ENCODE measurements at places on chromosomes 3 and 15.
A peak's percentile ranks its signal among the peaks of the same experiment; 100 is the strongest.

GRCh38 chr15:73585871-73586654 lies 47.1 kb downstream of the NPTN start:
- DNase-seq: no peak

DNA sequence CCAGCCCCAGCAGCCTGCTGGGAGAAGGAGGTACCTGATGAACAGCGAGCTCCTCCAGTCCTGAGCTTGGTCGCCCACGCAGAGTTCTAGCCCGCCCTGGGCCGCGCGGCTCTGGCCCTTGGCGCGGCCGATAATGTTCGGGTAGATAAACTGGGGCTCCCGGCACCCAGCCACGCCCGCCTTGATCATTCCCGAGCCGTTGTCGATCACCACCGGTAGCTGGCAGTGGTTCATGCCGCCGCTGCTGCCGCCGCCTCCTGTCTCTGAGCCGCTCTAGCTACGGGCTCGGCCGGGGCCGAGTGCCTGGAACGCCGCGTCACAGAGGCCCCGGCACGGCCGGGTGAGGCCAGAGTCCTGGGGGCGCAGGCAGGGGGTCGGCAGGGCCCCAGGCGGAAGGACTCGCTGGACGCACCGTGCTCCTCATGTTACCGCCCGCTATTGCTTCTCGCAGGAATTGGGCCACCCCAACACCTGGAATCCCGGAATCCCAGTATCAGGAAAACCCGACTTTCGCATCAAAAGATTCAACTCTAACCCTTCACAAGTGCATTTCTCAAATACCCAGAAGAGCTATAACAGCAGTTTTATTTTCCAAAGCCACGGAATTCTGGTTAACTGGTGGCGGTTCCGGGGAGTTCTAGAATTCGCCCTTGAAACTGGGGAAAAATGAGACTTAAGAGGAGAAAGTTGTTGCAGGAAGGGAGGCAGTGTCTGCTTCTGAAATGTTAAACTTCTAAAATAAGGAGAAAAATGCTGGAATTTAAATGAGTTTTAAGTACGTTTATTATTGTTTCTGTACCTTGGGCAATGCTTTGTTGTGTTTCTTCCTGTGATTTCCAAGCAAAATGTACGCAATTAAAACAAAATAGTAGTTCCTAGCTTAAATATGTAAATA lies at the start of gene ACTRT3:
Gene ACTRT3, minus strand, starts transcription at position 275 of the 895 bp plus-strand sequence. Its CDS starts 41 bp downstream, at position 234.
- peak; percentile 62 for DNase-seq

GRCh38 chr3:154085799-154086198 lies 35.4 kb upstream of the ARHGEF26 start:
- no peak for DNase-seq

DNA sequence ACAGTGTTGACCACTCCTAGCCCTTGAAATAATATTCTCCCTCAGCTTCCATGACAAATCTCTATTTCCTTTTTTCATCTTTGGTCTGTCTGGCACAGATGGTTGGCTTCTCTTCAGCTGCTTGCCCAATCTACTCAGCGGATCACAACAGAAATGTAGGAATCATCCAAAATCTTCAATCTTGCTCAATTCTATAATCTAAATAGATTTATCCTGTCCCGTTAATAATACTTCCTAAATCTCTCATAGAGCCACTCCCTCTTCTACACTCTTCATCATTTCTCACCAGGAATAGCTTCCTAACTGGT lies 3.8 kb downstream of the PEAK1 start:
- DNase-seq: no peak

GRCh38 chr15:97903971-97904572 lies 56.4 kb upstream of the ARRDC4 start:
- DNase-seq: peak; percentile 16

GRCh38 chr3:37787153-37787867 lies 74.4 kb upstream of the CTDSPL start:
- DNase-seq: no peak

DNA sequence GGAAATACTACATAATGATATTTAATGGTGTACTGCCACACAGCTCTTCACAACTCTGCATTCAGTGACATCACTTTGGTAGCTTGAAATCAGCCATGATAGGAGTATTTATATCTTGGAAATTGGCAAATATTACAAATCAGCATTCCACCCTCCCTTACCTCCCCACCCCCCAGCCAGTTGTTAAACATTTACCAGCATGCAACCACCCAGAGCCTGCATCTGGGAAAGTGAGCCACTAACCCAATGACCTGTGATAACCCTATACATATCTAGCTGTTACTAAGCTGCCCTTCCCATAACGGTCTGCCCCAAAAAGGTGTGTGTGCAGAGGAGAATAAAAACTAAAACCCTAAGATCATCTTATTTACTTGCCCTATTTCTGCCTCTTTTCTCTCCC lies 44.6 kb upstream of the SATB1 start:
- no peak for DNase-seq

GRCh38 chr15:33190539-33190938 lies 4.0 kb downstream of the FMN1 start:
- no peak for DNase-seq

All from stimulated activated CD4-positive, alpha-beta T cell treated with anti-CD3 and anti-CD28 coated beads, Interleukin-4, amount 100 ng/mL, for 1 hour (primary cell).